ENCODE measurements at places on chromosomes 13 and 19.

DNA sequence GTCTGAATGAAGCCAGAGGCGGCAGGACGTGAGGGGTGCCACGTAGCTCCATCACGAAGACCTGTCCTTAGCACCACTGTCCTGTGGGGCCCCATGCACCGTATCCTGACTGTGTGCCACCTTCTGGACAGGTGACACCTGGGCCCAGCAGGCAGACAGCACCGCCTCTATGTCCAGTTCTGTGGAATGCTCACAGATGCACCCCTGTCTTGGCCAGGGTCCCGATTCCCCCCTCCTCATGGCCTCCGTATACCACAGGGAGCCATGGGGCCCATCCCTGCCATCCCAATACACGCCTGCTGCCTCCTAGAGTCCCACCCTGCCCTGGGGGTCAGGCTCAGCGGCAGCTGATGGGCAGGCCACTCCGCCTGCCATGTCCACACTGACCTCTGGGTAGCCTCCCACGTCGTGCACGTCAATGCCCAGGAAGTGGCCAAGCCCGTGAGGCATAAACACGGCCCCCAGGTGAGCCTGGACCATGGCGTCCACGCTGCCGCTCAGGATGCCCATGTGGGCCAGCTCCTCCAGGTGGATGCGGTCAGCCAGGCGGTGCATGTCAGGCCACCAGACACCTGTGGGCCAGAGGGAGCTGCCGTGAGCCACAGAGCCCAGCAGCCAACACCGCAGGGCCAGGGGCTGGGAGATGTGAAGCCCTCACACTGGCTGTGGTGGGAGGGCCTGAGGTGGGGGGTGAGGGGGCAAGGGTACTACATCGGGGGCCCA is 17.6 kb downstream of the CEBPG start:
- no peak for DNase-seq

- no peak for DNase-seq
Measured at GRCh38 chr19:56595548-56595899, 422 bp downstream of the ZNF71 start.

GRCh38 chr13:69793783-69794453 is 313.7 kb upstream of the ATXN8OS start:
- no peak for DNase-seq

GRCh38 chr13:42100960-42101359 is 52.5 kb downstream of the DGKH start:
- DNase-seq = no peak

DNA sequence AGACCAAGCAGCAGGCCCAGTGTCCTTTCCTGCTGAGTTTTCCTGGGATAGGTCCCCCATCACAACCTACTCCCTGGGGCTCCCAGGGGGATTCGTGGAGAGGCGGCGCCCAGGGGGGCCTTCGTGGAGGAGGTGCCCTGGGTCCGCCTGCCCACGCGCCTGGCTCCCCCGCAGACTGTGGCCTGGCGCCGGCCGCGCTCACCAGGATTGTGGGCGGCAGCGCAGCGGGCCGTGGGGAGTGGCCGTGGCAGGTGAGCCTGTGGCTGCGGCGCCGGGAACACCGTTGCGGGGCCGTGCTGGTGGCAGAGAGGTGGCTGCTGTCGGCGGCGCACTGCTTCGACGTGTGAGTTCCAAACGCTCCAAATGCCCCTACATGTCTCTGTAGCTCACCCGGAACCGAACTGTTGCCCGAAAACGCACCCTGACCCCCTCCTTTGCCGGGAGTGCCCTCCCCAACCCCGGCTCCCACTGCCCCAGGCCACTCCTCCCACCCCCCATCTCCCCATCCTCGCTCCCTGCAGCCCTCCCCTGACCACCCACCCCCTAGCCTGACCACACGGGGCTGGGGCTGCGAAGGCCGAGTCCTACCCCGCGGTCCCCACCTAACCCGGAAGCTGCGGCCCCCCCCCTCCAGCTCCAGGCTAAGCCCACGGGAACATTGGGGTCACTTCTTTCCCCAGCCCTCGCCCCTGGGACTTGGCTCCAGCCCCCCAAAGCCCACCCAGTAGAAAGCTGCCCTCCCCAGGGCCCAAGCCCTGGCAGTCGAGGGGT is 3.3 kb downstream of the TIMM13 start:
- DNase-seq = no peak

DNA sequence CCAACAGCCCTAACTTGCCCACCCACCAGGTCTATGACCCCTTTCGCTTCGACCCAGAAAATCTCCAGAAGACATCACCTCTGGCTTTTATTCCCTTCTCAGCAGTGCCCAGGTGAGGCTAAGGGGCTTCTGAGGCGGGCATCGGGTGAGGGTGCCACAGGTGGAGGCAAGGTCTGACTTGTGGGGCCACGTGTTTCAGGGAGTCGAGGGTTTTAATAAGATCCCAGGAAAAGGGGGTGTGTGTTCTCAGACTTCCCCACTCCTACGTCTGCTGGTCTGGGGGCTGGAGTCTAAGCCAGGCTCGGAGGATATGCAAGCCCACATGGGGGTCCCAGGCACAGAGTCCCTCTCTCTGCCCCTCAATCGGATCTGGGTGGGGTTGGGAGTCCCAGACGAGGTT is 30.9 kb upstream of the CYP4F8 start:
- DNase-seq = no peak

DNA sequence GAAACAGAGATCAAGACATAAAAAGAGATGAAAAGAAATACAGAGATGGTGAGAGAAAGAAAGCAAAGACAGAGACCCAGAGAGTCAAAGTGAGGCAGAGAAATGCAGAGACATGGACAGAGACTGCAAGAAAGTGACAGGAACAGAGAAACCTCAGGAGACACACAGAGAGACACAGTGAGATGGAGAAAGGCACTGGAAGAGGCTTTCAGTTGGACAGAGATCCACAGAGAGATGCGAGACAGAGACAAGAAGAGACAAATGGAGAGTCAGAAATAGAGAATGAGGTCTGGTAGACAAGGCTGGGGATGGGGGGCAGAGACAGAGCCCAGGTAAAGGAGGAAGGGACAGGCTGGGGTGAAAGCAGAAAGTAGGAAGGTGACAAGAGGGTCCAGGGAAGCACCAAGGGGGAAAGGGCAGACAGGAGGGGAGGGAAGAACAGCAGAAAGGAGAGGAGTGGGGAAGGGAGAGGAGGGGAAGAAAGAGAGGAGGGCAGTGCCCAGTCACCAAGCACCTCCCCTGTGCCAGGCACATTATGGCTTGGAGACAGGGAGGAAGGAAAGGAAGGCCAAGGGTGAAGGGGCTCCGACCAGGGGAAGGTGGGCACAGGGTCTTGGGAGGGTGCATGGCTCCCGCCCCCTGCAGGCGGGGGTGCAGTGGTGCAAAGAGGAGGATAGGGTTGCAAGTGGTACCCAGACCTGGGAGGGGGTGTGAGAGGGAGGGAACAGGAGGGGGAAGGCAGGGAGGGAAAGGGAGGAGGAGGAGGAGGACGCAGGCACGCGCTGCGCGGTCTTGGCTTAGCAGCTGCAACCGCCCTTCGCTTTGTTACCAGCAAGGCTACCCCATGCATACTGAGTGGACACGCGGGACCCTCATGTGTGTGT is 38.4 kb downstream of the DEDD2 start:
- no peak for DNase-seq

GRCh38 chr19:7978179-7978825 is 27.1 kb downstream of the ELAVL1 start:
- DNase-seq = no peak

GRCh38 chr13:44236370-44236769 is 137.3 kb upstream of the SERP2 start:
- DNase-seq = peak; percentile 55

- no peak for DNase-seq
Measured at GRCh38 chr13:82833923-82834322, 1048.4 kb downstream of the SLITRK1 start.

DNA sequence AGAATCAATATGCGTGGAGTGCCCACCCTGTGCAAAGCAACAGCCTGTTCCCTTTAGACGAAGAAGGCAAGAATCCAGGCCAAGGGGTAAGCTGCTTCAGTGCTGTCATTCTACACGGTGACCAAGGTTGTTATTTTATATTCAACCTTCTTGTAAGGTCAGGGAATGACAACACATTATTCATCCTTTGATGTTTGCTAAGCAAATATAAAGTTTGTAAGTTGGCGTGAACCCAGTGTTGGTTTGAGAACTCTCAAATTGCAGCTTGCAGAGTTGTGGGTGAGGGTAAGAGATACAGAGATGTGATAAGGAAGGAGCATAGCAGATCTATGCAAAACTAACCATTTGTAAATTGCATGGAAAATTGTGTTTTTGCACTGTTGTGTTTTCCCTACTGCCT is 436.7 kb downstream of the FGF9 start:
- DNase-seq = no peak

DNA sequence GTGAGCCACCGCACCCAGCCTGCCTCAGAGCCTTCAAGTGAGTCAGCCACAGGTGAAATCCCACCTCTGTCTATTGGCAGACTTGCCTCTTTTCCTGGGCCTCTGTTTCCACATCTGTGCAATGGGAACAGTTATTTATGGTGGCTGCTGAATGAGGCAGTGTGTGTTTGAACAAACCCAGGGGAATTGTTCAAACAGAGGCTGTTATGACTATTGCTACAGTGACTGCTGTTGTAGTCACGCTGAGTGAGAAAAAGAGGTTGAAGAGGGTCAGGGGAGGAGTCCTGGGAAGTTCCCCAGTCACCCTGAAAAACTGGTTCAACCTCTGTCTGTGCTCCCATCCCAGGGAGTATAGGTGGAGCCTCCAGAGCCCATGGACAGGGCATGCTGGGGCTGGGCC is at the start of gene CEACAM19:
TSS of gene CEACAM19 (plus strand) at position 83 of the 400 bp plus-strand sequence. CDS start 450 bp downstream, outside the sequence.
- DNase-seq = no peak

Data from renal pelvis (tissue), 12 donors.